ENCODE measurements at places on chromosomes 16 and 17.
A peak's percentile ranks its signal among the peaks of the same experiment; 100 is the strongest.

GRCh38 chr17:30530346-30531025 is 53.3 kb downstream of the GOSR1 start:
- DNase-seq: no peak

GRCh38 chr17:27631897-27632725 is 1.1 kb downstream of the LGALS9 start:
- DNase-seq: no peak

DNA sequence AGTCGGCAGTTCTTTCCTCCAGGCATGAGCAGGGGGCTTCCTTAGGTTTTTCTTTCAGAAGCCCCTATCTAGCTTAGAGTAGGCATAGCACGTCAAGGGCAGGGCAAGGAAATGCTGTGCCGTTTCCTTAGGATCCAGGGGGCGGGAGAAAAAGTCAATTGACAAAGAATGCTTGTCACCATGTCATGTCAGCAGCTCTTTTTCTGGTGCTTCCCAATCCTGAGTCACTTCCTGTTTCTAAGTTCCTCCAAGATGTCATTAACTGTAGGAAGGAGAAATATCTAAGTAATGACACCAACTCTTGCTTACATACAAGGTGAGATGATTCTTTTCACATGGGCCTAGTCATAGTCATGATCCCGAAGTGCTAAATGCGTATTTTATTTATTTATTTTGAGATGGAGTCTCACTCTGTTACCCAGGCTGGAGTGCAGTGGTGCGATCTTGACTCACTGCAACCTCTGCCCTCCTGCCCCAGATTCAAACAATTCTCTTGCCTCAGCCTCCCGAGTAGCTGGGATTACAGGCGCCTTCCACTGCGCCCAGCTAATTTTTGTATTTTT is 35.2 kb downstream of the GJC1 start:
- DNase-seq: no peak

DNA sequence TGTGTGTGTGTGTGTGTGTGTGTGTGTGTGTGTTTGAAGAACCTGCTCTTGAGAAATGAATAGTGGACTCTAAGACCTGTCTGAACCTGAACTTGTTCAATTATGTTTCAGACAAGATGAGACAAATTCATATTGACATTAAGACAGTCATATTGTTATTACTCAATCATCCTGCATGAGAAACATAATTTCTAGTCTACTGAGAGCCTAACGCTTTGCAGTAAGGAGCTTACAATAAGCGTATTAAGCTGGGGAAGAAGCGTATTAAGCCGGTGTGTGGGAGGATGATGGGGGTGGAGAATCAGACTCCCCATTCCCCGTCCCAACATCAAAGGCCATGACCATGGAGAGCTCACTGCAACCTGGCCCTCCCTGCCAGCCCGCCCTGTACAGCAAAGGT is 22.4 kb upstream of the MNT start:
- DNase-seq: no peak

DNA sequence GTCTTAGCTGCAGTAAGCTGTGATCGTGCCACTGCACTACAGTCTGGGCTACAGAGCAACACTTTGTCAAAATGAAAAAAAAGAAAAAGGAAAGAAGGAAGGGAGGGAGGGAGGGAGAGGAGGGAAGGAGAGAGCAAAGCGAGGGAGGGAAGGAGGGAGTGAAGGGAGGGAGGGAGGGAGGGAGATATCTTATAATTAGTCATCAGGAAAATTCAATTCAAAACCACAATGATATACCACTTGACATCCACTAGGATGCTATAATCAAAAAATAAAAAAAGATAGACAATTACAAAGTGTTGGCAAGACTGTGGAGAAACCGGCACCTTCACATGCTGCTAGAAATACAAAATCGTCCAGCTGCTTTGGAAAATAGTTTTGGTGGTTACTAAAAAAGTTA is 93.8 kb downstream of the CDC27 start:
- DNase-seq: no peak

GRCh38 chr16:75660726-75661302 is 13.2 kb downstream of the TERF2IP start:
- DNase-seq: no peak

DNA sequence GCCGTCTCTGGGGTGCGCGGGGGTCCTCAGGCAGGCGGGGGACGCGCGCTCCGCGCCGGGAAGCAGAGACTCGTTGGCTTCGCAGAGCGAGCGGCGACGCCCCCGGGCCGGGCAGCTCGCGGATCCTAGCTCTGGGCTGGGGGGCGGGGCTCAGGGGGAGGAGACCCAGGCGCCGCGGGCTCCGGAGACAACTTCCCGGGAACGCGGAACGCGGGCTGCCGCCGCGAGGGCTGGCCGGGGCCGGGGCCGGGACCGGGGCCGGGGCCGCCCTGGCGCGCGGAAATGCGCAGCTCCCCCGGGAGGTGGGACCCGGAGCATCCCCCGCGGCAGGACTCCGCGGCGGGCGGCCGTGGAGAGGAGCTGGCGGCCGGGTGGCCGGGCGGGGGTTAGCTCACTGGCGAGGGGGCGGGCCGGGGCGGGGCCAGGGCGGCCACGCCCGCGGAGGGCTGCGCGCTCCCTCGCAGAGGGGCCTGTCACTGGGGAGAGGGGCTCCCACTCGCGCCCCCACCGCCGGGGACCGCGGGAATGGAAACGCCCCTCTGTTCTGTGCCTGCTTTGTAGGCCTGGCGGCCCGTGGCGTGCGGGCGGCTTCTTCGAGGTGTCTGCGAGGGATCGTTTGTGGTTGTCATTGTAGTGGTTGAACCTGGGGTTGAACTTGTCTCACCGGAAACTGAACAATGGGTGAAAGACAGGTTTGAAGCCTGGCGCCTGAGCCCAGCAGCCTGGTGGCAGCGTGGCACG is at the start of gene GAS7:
Gene GAS7 (minus strand): TSS at position 98 of the 741 bp plus-strand sequence.
- no peak for DNase-seq

- DNase-seq: no peak
Observed at GRCh38 chr17:14724770-14725169, 423.9 kb downstream of the HS3ST3B1 start.

GRCh38 chr17:36885153-36885735 is 52.0 kb upstream of the LHX1 start:
- DNase-seq: no peak

GRCh38 chr16:68980695-68981315 is 124.6 kb upstream of the HAS3 start:
- no peak for DNase-seq

DNA sequence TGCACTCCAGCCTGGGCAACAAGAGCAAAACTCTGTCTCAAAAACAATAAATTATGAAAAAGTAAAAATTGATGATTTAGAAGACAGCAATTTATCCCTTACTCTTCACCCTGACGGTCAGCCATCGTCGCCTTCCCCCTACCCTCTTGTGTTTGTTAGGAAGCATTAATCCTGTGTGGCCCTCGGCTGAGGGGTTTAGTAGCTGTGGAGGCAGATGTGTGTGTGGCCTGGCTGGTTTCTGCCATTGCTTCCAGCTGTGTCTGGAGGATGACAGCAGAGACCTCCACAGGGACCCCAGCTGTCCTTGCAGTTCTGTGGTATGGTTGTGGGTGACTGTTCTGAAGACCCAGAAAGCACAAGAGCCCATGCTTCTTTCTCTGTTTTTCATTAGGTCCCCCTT is 25.9 kb downstream of the DBNDD1 start:
- no peak for DNase-seq

DNA sequence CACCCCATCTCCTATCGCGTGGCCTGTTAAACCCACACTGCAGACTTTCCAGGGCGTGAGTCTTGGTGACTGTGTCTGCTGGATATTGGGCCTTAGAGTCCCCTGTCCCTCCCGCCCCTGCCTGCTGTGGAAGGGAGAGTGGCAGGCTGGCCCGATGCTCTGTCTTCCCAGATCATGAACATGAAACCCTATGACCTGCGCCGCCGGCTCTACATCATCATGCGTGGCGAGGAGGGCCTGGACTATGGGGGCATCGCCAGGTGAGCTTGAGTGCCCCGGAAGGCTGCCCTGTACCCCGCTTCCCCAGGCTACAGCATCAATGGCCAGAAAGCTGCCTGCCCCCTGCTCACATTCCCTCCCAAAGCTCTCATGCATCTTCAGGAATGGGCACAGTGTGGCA is 19.5 kb upstream of the CLEC18A start:
- DNase-seq: no peak

DNA sequence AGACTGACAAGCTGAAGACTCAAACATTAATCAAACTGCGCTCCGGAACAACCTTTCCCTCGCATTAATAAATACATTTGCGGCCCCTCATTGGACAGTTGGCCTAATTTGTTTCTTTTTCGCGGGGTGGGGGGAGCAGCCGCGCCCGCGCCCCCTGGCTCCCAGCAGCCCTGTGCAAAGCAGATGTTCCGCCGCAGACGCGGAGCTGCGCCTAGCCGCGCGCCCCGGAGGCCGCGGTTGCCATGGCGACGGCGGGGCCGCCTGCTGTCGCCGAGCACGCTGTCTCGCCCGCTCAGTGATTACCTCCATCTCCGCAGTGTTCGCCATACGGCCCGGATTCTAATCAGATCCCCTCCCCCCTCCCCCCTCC is 25.5 kb downstream of the COPZ2 start:
- DNase-seq: peak; percentile 95

GRCh38 chr17:82391496-82392066 is 20.0 kb downstream of the UTS2R start:
- no peak for DNase-seq

GRCh38 chr17:42288803-42289610 is 709 bp downstream of the STAT5A start:
- DNase-seq: no peak

GRCh38 chr17:63480192-63480784 is 3.4 kb downstream of the ACE start:
- DNase-seq: no peak

GRCh38 chr17:16997514-16998429 is 25.9 kb upstream of the TNFRSF13B start:
- DNase-seq: no peak

DNA sequence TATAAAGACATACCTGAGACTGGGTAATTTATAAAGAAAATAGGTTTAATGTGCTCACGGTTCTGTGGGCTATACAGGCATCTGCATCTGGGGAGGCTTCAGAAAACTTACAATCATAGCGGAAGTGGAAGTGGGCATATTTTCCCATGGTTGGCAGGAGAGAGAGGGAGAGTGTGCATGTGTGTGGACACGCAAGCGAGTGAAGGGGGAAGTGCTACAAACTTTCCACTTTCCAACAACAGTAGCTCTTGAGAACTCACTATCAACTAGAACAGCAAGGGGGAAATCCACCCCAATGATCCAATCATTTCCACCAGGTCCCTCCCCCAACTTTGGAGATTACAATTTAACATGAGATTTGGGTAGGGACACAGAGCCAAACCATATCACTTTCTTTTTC is 11.1 kb downstream of the TAOK1 start:
- no peak for DNase-seq

- no peak for DNase-seq
Observed at GRCh38 chr17:33709881-33710280, 416.8 kb upstream of the ASIC2 start.

DNA sequence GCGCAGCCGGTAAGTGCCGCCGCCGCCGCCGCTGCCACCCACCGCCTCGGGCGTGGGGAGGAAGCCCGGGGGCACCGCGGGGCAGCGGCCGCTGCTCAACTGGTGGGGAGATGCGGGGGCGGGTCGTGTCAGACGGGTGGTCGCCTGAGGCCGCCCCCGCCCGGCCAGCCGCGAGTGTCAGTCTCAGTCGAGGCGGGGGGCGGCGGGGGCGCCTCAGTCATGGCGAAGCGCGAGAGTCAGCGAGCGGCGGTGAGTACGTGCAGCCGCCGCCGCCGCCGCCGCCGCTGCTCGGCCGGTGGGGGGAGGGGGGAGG is 76.2 kb downstream of the CHD9 start:
- no peak for DNase-seq

DNA sequence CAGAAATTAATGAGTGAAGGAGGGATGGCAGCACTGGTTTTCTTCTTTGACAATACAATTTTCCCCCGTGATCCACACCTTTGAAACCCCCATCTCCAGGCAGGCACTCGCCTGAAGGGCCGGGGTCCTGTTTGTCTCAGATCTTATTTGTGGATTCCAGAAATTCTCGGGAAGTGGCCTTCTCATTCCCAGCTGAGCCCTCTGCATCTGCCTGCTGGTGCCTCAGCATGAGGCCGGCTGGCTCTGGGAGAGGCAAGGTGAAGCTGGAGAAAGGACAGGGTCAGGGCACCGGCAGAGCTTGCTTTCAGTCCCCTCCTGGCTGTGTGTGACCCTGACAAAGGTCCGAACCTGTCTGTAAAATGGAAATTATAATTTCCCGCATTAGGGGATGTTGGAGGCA is 35.8 kb upstream of the C1QL1 start:
- no peak for DNase-seq

- no peak for DNase-seq
Observed at GRCh38 chr16:15553313-15554088, 89.5 kb downstream of the MARF1 start.

DNA sequence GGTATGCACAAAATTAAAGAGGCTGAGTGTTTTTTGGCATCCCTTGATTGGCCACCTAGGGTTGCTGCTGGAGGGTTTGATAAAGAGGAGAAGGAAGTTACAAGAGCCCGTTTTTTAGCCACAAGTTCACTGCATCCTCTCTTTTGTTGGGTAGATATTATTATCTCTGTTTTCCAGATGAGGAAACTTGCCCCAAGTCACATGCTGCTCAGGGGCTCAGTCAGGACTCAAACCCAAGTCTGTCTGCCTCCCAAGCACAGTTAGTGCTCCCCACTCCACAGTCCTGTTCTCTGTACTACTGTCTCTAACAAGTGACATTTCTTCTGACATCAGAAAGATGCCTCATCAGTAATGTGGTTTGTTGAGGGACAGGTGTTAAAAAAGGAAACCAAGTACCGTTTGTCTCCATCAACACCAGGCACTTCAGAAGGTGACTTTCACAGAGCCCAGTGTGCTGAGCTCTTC is 1.4 kb downstream of the NT5M start:
- DNase-seq: no peak

DNA sequence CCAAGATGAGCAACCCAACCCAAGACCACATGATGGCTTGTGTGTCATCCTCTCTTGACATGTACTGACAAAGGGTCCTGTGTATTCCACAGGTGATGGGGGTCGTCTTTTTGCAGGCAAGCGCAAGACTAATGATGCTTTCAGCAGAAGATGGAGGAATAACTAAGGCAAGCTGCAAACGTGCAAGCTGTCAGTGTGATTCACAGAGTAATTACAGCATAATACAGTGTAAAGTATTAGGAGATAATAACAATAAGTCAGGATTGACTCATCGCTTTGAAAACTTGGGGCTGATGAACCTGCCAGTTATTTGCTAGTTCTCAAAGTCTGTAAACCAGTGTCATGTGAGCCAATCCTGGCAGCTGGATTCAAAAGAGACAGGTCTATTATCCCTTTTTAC is 41.6 kb upstream of the ASIC2 start:
- DNase-seq: no peak

All from NCI-H1417 treated with DMSO at 0.1 percent for 48 hours (cell line).